ENCODE measurements at places on chromosomes 11 and 22. TPM values are rescaled to one million over a fixed set of nuclear protein-coding genes. Genes with fewer than 3 reads are reported as not detected.
A peak's percentile ranks its signal among the peaks of the same experiment; 100 is the strongest.

DNA sequence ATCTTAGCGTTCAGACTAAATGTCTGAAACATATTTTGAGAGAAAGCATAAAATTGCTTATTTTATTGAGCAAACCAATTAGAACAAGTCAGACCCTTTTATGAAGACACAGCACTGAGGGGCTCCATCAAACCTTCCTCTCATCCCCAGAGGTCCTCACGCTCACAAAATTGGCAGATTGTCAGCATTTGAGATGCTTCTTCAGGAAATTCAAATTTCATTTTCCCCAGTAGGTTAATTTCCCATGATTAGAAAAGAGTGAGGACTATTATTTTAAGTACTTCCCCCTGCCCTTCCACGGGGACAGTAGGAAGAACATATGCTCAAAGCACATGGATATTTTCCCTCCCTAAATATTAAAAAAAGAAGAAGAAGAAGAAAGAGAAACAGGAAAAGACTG lies 851.8 kb downstream of the BRD1 start:
- no peak overlapping the region for H3K4me3 ChIP-seq
- no peaks in the 10 kb centered on the region for H3K27me3 ChIP-seq
- no peaks in the 10 kb centered on the region for H3K4me1 ChIP-seq
- no peaks in the 10 kb centered on the region for H3K36me3 ChIP-seq
- no peak overlapping the region for H3K27ac ChIP-seq
- no peak for DNase-seq

DNA sequence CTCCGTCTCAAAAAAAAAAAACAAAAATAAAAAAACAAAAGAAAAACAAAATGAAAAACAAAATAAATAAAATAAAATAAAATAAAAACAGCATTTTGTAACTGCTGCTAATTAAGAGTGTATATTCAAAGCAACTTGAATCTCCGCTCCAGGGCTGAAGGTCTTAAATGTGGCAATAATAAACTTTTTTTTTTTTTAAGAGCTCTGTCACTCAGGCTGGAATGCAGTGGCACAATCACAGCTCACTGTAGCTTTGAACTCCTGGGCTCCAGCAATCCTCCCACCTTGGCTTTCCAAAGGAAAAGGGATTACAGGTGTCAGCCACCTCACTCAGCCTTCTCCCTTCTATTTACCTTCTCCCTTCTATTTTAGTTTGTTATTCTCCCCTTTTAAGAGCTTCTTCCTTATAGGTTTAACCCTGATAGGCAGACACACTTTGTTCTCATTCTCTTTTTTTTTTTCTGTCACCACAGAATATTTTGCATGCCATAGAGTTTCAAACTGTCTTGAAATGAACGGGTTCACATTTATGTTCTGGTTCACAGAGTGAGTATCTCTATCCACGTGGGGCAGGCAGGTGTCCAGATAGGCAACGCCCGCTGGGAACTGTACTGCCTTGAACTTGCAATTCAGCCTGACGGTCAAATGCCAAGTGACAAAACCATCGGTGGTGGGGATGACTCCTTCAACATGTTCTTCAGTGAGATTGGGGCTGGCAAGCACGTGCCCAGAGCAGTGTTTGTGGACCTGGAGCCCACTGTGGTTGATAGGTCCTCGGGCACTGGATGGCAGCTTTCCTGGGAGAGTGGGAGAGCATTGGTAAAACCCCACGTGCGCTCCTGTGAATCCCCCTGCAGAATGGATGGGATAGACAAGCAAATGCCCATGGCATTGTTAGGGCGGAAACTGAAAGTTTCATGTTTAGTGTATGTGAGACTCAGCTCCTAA lies 19.4 kb downstream of the LRRC74B start:
- H3K4me3 ChIP-seq = no peak overlapping the region
- peaks cover 6% of the 10 kb centered on the region for H3K27me3 ChIP-seq
- no peaks in the 10 kb centered on the region for H3K36me3 ChIP-seq
- H3K27ac ChIP-seq = no peak overlapping the region
- DNase-seq = no peak

GRCh38 chr11:120272303-120272702 lies 32.4 kb downstream of the POU2F3 start:
- H3K4me3 ChIP-seq = no peak overlapping the region
- no peak overlapping the region for H3K27ac ChIP-seq
- DNase-seq = no peak
- no peaks in the 10 kb centered on the region for H3K4me1 ChIP-seq

DNA sequence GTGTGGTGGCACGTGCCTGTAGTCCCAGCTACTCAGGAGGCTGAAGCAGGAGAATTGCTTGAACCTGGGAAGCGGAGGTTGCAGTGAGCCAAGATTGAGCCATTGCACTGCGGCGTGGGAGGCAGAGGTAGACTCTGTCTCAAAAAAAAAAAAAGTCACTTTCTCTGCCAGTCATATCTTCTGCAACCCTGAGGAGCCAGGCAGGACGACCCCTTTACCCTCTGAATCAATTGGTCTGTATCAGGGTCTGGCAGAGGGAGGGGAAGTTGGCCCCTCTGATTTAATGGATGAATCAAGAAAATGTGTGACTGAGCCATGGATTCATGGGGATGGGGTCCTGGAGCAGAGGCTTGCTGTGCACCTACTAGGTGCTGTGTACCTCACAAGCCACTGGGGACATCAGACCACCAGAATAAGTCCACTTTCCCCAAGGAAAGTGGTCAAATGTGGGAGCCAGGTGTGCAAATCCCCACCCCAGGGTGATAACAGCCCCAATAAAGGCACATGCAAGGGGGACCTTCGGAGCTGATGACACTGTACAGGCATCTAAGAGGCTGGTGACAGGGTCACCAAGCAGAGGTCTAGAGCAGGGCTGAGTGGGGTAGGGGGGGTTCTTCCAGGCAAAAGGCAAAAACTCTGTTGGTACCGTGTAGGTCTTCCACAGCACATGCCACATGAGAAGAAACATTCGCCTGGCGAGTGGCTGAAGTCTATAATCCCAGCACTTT lies 29.0 kb downstream of the TXN2 start:
- peaks cover 67% of the 10 kb centered on the region for H3K4me1 ChIP-seq
- no peaks in the 10 kb centered on the region for H3K36me3 ChIP-seq
- DNase-seq = no peak
- H3K27ac ChIP-seq = peak overlapping the region; percentile 93
- no peaks in the 10 kb centered on the region for H3K27me3 ChIP-seq
- peak overlapping the region; percentile 55 for H3K4me3 ChIP-seq

ZPR1 gene
- total RNA-seq = 72.1 TPM
